ENCODE measurements at places on chromosomes 2 and 18. TPM values are rescaled to one million over a fixed set of nuclear protein-coding genes. Genes with fewer than 3 reads are reported as not detected.

- DNase-seq: peak; percentile 63
These were observed 36.1 kb upstream of the MRPL33 start for GRCh38 chr2:27735263-27735904.

GRCh38 chr2:134668821-134669220, 50.0 kb downstream of the TMEM163 start:
- DNase-seq: no peak

- DNase-seq: peak; percentile 4
These were observed 428 bp upstream of the MAP3K20 start for GRCh38 chr2:173075056-173075780.

- peak; percentile 14 for DNase-seq
These were observed 403 bp downstream of the MAP2 start for GRCh38 chr2:209424199-209424701.

DNA sequence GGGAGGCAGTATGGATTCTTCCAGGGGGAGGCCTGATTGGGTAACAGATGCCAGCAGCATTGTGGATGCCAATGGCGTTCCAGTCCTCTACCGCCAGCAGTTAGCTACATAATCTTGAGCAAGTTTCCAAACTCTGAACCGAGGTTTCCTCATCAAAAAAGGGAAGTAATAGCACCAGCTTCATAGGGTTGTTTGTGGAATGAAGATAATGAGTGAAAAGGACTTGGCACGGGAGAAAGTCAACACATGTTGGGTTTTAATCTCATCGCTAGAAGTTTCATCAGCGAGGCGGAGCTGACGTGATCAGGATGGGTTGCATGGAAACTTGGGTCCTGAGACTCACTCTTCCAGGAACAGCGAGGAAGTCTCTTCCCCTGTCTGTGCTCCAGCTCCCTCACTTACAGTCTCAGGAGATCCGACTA, 266.7 kb downstream of the SH3BP4 start:
- no peak for DNase-seq

GRCh38 chr2:169362118-169362893, at the start of gene LRP2:
Gene LRP2, minus strand, starts transcription at chr2:169362534. Its CDS starts 135 bp downstream, at chr2:169362399.
- DNase-seq: peak; percentile 42

Gene AQP12A
- total RNA-seq: not detected

GRCh38 chr2:201298462-201299052, 38.2 kb downstream of the CASP8 start:
- no peak for DNase-seq

DNA sequence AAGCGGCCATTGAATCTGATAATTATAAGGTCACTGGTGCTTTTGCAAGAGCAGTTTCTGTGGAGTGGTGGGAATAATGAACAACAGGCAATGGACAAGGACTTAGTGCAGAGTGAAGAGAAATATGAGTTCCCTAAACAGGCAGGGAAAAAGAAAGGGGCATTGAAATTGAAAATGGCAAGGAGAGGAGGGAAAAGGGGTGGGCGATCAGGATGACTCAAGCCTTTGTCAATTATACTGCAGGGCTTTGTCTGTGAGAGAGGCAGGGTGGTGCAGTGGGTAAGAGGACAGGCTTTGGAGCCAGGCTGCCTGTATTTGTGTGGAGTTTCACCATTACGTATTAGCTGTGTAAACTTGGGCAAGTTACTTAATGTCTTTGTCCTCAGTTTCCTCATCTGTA, 29.5 kb upstream of the PAIP2B start:
- no peak for DNase-seq

GRCh38 chr2:225334514-225334913, 65.0 kb upstream of the NYAP2 start:
- DNase-seq: no peak

DNA sequence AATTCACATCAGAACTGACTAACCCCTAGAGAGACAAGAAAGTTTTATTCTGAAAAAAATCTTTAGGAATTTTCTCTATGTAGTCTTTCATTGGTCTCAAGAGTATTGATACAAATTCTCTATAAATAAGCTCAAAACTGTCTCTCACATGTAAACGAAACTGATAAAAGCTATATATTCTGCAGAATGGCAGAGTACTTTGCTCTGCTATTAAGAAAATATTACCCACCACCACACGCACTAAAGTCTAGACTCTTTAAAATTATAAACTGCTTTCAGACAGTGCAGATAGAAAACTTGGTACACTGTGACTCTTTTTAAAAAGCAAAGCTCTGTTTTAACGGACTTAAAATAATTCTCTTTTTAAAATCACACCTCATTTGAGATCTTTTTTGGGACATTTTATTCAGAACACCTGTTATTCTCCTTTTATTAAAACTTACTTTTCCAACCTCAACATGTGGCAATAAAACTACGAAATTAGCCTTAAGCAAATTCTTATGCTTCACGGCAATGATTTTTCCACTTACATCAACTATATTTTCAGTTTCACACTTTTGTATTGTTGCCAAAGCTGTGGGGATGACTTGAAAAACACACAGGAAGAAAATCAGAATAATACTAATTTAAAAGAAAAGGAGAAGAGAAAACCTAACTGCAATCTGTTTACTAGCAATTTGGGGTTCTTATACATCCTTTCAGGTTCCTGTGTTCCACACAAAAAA, 58.0 kb downstream of the CCDC88A start:
- DNase-seq: no peak

DNA sequence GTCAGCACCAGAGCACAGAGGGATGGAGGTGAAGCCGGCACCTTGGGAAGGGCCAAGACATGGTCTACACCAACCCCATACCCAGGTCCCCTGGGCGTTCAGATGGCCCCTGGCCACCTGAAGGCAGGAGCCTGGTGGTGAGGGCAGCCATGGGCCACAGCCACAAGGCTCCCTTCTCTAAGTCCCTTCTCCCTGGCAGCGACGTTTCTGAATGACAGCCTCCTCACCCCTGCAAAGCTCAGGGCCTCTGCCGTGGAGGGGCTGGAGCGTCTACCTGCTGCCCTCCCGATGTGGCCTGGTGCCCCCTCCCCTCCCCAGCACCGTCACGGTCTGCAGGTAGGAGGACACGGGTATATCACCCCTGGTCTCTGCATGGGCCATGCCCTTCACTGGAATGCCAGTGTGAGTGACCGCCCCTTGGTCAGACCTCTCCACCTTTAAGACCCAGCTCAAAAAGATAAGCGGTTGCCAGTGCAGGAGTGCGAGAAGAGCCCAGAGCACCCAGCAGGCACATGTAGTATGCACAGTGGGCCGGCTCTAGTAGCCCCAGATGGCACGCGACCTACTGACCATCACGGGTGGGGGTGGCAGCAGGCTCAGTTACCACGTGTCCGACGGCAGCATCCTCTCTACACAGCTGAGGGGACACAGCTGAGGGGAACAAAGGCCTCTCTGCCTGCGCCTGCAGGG, 46.6 kb downstream of the HS6ST1 start:
- no peak for DNase-seq

DNA sequence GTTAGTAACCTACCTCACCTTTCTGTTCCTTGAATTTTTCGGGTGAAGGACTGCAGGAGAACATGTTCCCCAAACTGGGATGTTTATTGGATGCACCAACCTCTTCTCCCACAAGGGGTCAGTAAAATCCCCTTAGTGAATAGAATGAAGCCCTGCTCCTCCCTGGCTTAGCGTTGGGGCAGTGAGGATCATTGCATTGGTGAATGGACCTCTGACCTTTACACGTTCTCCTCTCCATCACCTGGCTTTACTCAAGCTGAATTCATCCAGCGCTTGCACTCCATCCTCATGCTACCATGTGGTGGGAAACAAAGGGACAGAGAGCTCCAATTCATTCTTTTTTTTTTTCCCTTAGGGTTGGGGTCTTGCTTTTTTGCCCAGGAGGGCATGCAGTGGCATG, 157.2 kb downstream of the MIB1 start:
- DNase-seq: peak; percentile 72

Gene EVX2
- not detected for total RNA-seq

Gene CFC1
- 1.2 TPM for total RNA-seq

DNA sequence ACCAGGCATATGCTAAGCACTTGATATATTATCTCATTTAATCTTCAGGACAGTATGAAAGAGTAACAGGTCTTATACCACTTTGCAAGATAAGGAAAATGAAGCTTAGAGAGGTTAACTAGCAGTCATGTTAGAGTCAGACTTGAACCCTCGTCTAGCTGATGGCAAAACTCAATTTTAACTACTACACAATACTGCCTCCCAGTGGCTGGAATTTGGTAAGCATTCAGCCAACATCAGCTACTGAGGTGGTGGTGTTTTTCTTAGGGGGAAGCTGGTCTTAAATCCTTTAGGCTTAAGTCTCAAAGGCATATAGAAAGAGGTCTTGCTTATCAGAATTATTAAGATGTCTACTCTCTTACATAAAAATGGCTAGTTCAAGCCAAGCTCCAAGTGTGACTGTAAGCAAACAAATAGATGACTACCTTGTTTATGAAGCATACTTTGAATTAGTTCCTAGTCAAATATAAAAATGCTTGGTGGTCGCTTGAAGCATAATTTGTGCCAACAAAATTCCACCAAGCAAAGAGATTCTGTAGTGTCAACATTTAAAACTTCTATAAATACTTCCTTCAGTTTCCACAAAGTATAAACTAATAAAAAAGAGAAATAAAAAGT, 325.4 kb upstream of the FIGN start:
- peak; percentile 63 for DNase-seq

DNA sequence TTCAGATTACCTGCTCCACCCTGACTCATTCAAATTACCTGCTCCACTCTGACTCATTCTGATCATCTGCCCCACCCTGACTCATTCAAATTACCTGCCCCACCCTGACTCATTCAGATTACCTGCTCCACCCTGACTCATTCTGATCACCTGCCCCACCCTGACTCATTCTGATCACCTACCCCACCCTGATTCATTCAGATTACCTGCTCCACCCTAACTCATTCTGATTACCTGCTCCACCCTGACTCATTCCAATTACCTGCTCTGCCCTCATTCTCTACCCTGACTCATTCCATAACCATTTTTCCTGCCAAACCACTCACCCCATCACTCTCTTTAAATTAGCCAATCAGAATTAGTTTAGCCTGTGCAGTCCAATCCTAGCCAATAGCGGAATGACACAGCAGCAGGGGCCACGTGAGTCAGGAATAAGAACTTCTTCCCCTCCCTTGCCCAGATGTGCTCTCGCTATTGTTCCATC, 26.2 kb downstream of the CFAP53 start:
- no peak for DNase-seq

GRCh38 chr2:76938153-76938552, 584.0 kb downstream of the LRRTM4 start:
- DNase-seq: no peak

DNA sequence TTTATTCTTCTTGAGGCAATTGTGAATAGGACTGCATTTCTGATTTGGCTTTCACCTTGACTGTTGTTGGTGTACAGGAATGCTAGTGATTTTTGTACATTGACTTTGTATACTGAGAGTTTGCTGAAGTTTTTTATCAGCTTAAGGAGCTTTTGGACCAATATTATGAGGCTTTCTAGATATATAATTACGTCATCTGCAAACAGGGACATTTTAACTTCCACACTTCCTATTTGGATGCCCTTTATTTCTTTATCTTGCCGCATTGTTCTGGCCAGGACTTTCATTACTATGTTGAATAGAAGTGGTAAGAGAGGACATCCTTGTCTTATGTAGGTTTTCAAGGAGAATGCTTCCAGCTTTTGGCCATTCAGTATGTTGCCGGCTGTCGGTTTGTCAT, 425.4 kb upstream of the CHAC2 start:
- DNase-seq: no peak

DNA sequence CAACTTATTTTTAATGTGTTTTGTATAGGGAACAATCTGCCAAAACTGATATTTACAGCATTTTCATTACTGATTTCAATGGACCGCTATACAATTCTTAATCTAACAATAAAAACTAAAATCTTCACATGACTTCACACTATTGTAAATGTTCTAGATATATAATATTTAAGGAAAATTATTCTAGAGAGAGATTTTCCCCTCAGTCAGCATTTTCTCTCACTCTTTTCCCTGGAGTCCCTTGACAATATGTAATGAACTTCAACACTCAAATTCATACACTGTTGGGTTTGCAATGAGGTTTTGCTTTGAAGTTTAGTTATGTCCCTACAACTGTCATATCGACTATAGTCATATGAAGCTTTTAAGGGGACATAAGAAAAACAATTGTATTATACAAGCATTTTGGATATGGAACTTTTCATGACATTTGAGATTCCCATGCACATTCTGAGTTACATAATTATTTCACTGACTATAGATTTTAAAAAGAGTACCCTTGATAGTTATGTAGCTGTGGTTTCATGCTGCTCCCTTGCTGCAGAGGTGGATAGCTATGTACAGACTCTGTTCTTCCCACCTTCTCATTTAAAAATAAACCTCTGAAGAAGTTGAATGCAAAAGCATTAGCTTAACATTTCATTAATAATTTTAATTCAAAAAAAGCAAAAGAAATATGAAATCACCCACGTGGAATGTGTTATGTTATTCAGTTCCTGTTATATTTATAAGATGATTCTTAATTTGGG, 338.5 kb downstream of the AKAIN1 start:
- DNase-seq: no peak

Gene CENPA
- 3.9 TPM for total RNA-seq

- DNase-seq: no peak
These were observed 947.2 kb upstream of the SLC39A10 start for GRCh38 chr2:194709840-194710239.

- no peak for DNase-seq
These were observed 33.4 kb downstream of the WDR43 start for GRCh38 chr2:28927878-28928277.

DNA sequence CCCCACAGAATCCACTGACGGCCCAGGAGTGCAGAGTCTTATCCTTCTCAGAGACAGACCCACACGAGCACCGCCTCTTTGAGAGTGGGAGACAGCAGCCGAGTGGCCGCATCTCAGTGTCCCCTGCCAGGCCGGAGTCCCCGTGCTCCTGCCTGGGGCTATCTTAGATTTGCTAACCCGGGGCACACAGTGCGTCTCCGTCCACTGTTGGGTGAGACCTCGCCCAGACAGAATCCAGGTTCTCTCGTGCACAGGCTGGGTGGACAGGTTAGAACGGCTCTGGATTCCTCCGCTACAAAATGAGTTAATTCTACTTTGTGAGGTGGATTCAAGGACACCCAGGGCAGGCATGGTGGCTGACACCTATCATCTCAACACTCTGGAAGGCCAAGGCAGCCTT, 88.3 kb downstream of the ZNF516 start:
- no peak for DNase-seq

GRCh38 chr2:175853616-175853890, 148.5 kb downstream of the LNPK start:
- DNase-seq: no peak

GRCh38 chr18:33833842-33834241, 255.8 kb downstream of the ASXL3 start:
- DNase-seq: no peak

DNA sequence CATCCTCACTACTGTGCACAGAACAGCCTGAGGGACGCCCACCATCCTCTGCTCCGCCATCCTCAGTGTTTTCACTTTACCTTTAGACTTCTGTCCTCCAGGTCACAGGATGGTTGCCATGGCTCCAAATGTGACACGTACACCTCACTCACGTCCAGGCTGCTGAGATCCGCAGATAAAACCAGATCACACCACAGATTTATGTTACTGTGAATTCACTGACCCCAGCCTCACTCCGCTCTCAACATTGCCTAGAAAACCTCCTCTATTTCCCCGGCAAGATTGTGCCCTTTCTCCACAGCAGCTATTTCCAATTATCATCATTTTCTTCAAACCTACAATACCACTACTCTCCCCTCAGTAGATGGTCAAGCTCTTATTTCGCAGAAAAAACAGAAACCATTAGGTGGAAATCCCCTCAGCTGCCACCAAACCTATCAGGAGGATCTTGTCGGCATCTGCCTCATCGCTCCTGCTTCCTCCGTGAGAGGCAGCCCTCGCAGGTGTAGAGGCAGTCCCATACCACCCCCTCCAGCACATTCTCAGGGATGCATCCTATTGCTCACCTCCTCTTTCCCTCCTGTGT, 49.8 kb upstream of the SLC1A4 start:
- DNase-seq: no peak

Gene NCOA1
- 47.4 TPM for total RNA-seq

Measured in endothelial cell (in vitro differentiated cells).